Mesenchymal stem cell (in vitro differentiated cells and primary cell): ENCODE measurements at places on chromosomes 5 and 9.

- H3K4me3 ChIP-seq = no peak overlapping the region
- peak; percentile 2 for DNase-seq
- peaks cover 45% of the 10 kb centered on the region for H3K27me3 ChIP-seq
- no peak overlapping the region for H3K27ac ChIP-seq
- H3K36me3 ChIP-seq = no peaks in the 10 kb centered on the region
Observed at GRCh38 chr5:114360357-114360756, 1.5 kb upstream of the KCNN2 start.

GRCh38 chr5:56938858-56939257 is 13.1 kb downstream of the MIER3 start:
- no peak overlapping the region for H3K27ac ChIP-seq
- H3K36me3 ChIP-seq = peaks cover 88% of the 10 kb centered on the region
- H3K4me3 ChIP-seq = no peak overlapping the region
- H3K4me1 ChIP-seq = no peaks in the 10 kb centered on the region
- no peak for DNase-seq

DNA sequence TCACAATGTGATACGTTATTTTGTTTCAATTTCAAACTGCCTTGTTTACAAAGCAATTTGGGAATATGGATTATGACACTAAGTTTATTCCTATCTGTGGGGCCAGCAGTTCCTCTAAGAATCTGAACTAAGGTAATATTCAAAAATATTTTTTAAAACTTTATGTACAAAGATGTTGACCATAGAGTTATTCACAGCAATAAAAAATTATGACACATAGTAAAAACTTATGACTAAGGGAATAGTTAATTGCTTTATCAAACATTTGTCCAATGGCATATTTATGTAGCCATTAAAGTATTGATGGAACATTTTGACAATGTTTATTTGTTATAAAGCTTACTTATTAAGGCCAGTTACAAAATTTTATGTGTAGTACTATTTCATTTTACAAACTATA is 73.4 kb upstream of the FREM1 start:
- no peak overlapping the region for H3K27ac ChIP-seq
- H3K27me3 ChIP-seq = no peaks in the 10 kb centered on the region
- H3K4me1 ChIP-seq = no peaks in the 10 kb centered on the region
- no peak overlapping the region for H3K4me3 ChIP-seq

DNA sequence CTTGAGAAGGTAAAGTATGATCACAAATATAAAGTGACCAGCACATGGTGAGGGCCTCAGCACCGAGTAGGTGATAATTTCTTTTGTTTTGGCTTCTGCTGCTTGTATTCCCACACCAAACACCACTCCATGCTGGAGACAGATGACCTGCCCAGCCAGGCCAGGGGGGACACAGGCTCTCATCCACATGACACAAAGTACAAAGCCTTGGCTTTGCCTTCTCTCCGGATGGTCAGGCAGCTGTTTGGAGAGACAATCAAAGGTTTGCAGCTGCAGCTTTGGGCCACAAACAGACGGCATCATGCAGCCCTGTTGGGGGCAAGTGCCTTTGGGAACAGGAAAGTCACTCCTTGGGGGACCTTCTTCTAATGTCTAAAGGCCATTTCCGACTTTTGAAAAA is 226.2 kb upstream of the KLF4 start:
- peaks cover 12% of the 10 kb centered on the region for H3K4me1 ChIP-seq
- H3K36me3 ChIP-seq = no peaks in the 10 kb centered on the region
- no peak overlapping the region for H3K27ac ChIP-seq
- peaks cover 4% of the 10 kb centered on the region for H3K27me3 ChIP-seq

- peaks cover 66% of the 10 kb centered on the region for H3K36me3 ChIP-seq
- H3K4me1 ChIP-seq = peaks cover 10% of the 10 kb centered on the region
- no peak overlapping the region for H3K4me3 ChIP-seq
- no peak overlapping the region for H3K27ac ChIP-seq
- H3K27me3 ChIP-seq = no peaks in the 10 kb centered on the region
Observed at GRCh38 chr9:130892477-130893304, 3.9 kb downstream of the QRFP start.

DNA sequence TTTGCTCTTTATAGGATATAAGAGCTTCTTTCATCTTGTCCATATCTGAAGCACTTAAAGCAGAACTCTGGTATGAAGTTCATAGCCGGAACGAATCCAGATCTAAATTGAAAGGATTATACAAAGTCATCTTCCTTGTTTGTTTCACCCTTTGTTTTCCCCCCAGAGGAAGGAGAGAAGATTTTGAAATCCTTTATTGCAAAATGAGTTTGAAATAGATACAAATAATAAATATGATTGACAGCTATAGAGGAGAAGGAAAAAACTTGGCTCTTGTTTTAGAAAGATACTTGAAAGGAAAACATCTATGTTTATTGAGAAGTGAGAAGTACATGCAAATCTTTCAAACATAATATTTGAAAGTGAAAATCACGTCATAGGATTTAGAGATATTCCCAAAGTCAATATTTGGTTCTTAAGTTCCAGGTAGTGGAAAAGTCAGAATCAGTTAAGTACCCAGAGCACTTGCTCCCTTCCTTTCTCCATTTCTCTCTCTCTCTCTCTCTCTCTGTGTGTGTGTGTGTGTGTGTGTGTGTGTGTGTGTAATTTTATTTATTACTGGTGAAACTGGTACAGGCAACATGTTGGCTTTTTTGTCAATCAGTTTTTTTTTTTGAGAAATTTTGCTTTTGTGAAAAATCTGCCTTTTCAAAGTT is 27.2 kb downstream of the PAM start:
- no peak for DNase-seq
- no peaks in the 10 kb centered on the region for H3K36me3 ChIP-seq
- no peak overlapping the region for H3K27ac ChIP-seq
- H3K27me3 ChIP-seq = no peaks in the 10 kb centered on the region
- H3K4me1 ChIP-seq = no peaks in the 10 kb centered on the region

GRCh38 chr5:65916636-65917035 is 9.7 kb upstream of the ERBIN start:
- DNase-seq = no peak
- H3K36me3 ChIP-seq = no peaks in the 10 kb centered on the region
- H3K27me3 ChIP-seq = no peaks in the 10 kb centered on the region
- no peak overlapping the region for H3K27ac ChIP-seq
- peaks cover 2% of the 10 kb centered on the region for H3K4me1 ChIP-seq
- no peak overlapping the region for H3K4me3 ChIP-seq

DNA sequence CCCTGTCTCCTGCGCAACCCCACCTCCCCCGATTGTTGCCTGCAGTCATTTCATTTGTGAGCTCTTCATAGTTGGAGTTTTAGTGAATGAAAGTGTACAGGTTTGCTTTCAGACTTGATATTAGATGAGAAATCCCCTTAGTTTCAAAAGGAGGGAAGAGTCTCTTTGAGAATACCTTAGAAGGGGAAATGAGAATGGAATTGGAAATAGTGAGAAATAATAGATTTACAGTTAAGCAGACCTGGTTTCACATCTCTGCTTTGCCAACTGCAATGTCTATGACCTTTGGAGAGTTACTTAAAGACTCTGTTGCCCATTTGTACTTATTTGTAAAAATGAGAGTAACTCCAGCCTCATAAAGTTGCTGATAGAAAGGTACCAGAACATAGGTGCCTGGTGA is 120.4 kb downstream of the ZNF462 start:
- peaks cover 25% of the 10 kb centered on the region for H3K36me3 ChIP-seq
- H3K4me3 ChIP-seq = no peak overlapping the region
- peaks cover 6% of the 10 kb centered on the region for H3K4me1 ChIP-seq
- no peaks in the 10 kb centered on the region for H3K27me3 ChIP-seq
- no peak for DNase-seq

DNA sequence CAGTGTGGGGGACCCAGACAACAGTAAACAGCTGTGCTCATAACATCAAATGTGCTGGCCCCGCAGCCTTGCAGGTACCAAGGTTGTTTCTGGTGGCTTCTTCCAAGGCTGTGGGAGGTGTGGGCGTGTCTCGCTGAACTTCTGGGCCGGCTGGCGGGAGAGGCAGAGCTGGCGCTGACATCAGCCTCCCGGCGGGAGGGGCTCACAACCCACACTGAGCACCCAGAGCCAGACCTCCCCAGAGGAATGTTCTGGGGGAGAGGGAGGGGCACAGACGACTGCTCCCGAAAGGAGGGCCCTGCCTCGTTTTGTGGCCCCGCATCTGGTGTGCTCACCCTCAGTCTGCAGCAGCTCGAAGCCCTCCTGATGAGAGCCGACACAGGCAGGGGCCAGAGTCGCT is 6.9 kb upstream of the SLC12A7 start:
- H3K27me3 ChIP-seq = peaks cover 54% of the 10 kb centered on the region
- DNase-seq = no peak
- H3K4me1 ChIP-seq = peaks cover 2% of the 10 kb centered on the region
- no peak overlapping the region for H3K27ac ChIP-seq
- no peak overlapping the region for H3K4me3 ChIP-seq
- no peaks in the 10 kb centered on the region for H3K36me3 ChIP-seq

DNA sequence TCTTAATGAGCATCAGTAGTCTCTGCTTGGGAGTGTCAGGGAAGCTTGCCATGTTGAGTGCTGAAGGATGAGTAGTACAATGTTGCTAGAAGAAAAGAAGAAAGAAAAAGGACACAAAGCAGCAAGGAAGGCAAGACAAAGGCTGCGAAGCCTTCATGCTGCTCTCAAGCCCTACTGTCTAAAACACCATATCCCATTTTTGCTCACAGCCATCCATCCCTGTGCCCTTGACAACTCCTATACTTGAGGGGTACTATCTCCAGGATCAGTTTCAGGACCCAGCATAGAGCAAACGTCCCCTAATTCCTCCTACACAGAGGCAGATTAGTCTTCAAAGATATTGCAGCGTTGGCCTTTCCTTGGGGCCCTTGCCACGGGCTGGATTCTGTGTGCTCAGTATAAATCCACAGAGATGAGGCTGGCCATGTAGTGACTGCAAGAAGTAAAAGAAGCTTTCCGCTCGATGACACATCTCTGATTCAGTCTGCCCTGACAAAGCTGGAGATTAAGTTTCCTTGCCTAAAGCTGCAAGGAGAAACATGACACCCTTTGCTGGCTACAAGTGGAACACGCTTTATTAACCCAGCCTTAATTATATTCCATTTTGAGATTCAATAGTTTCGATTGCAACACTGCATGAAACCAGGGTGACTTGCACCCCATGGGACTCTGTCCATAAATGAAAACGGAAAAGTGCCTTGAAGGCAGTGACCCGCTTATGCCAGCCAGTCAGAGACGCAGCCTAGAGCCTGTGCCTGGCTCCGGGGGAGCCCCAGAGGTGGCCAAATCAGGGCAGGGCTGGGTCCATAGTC is 304.6 kb downstream of the ACTL7B start:
- no peaks in the 10 kb centered on the region for H3K27me3 ChIP-seq
- no peak overlapping the region for H3K4me3 ChIP-seq
- no peaks in the 10 kb centered on the region for H3K36me3 ChIP-seq
- DNase-seq = peak; percentile 83
- peaks cover 4% of the 10 kb centered on the region for H3K4me1 ChIP-seq

DNA sequence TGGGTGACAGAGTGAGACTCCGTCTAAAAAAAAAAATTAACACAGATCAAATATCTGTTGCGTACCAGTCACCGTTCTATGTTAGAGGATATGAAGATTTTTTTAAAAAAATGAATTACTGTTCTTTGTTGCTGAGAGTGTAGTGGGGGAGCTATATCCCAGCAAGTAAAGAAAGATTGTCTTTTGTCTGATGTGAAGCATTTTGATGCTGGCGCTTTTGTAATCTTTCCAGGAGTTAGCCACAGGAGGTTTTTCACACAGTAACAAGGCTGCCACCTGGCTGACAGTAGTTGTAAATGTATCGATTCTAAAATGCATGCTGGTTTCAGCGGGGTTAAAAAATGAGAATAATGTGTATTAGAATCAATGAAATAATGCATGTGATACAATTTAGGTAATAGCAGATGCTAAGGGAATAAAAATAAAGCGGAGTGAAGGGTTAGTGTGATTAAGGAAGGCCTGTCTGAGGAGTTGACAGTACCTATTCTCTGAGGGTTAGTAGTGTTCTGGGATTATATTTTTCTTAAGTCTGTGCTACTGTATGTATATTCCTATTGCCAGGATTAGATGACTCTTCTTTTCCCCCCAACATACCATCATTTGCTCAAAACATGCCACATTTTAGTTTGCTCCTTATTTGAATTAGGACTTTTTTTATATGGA is 3.4 kb downstream of the LMNB1 start:
- no peaks in the 10 kb centered on the region for H3K36me3 ChIP-seq
- no peak overlapping the region for H3K4me3 ChIP-seq
- no peak overlapping the region for H3K27ac ChIP-seq
- H3K4me1 ChIP-seq = peaks cover 2% of the 10 kb centered on the region

- H3K27ac ChIP-seq = no peak overlapping the region
- H3K4me1 ChIP-seq = peaks cover 1% of the 10 kb centered on the region
- no peak overlapping the region for H3K4me3 ChIP-seq
- DNase-seq = peak; percentile 30
Observed at GRCh38 chr9:76690246-76690972, 73.8 kb upstream of the PCA3 start.

GRCh38 chr9:137150617-137151457 is 11.9 kb downstream of the GRIN1 start:
- H3K27me3 ChIP-seq = peaks cover 9% of the 10 kb centered on the region
- peaks cover 5% of the 10 kb centered on the region for H3K4me1 ChIP-seq
- H3K4me3 ChIP-seq = no peak overlapping the region
- H3K36me3 ChIP-seq = no peaks in the 10 kb centered on the region
- DNase-seq = peak; percentile 39

DNA sequence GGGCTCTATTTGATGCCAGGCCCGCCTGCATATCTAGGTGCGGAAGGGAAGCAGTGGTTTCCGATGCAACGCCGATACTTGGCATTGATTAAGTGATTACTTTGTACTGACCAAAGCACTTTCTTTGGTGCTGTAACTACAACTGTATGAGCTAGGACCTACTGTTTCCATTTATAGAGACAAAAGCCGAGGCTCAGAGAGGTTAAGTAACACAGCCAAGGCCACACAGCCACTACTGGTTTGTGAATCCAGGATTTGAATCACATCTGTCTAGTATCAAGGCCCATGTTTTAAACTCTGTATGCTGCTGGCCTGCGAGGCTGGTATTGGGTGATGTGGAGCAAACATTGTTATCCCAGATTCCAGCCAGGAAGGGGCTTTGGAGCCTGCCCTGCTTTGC is 41.4 kb downstream of the MVB12B start:
- no peak overlapping the region for H3K4me3 ChIP-seq
- H3K36me3 ChIP-seq = no peaks in the 10 kb centered on the region
- no peaks in the 10 kb centered on the region for H3K27me3 ChIP-seq
- no peak overlapping the region for H3K27ac ChIP-seq
- no peak for DNase-seq

DNA sequence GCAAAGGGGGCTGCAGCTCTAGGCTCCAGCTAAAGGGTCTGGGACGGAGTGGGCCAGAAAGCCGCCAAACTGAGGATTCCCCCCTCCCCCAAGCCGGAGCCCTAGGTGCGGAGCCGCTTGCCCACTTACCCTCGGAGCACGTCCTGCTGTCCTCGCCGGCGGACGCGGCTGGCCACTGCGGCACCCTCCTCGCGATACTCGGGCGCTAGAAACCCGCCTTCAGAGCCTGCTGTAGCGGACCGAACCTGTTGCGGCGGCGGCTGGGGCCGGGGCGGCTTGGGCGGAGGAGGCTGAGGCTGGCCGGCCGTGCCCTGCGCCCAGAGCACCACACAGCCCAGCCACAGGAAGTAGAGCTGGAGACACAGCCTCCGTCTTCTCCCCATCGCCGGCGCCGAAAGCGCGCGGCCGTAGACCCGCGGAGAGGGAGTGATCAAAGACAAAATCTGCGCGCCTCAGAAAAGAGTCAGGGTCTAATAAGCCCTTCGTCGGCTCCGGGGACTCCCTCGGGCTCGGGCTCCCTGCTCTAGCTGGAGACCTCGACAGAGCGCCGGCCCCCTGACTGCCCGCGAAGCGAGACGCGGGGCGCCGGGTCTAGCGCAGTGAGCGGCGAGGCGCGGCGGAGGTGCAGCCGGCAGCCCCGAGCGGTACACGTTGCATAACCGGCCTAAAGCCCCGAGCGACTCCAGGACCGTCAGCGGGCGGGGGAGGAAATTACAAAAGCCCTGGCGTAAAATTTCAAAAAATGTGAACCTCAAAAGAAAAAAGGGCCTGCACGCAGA is 635 bp downstream of the FBN2 start:
- H3K27ac ChIP-seq = peak overlapping the region; percentile 75
